ENCODE measurements at places on chromosomes 13 and 19.

- DNase-seq = no peak
Observed at GRCh38 chr19:560121-560520, 12.3 kb upstream of the BSG start.

DNA sequence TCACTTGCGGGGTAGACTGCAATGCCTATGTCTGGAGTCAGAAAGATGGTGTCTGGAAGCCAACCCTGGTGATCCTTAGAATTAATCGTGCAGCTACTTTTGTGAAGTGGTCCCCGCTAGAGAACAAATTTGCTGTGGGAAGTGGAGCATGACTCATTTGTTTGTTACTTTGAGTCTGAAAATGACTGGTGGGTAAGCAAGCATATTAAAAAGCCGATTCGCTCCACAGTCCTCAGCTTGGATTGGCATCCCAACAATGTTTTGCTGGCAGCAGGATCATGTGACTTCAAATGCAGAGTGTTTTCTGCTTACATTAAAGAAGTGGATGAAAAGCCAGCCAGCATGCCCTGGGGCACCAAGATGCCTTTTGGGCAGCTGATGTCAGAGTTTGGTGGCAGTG, 9.5 kb upstream of the ERVV-1 start:
- no peak for DNase-seq

- no peak for DNase-seq
Observed at GRCh38 chr13:99154064-99154463, 46.6 kb upstream of the UBAC2 start.

DNA sequence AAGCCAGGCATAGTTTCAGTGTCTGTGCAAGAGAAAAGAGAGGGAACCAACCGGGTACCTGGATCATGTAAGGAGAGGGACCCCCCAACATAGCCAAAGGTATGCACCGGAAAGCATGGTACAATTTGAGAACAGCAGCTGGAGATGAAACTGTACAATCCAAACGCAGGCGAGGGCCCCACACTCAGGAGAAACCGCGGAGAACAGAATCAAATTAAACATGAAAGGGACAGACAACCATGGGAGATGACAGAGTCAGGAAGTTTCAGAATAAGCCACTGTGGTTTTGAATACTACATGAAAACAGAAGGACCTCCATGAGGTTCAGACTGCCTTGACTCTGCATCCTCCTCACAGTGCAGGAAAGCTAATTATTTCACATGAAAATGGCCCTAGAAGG, 62.9 kb upstream of the SPATA13 start:
- DNase-seq = no peak

- no peak for DNase-seq
Observed at GRCh38 chr13:99320693-99321481, 13.7 kb upstream of the GPR183 start.

DNA sequence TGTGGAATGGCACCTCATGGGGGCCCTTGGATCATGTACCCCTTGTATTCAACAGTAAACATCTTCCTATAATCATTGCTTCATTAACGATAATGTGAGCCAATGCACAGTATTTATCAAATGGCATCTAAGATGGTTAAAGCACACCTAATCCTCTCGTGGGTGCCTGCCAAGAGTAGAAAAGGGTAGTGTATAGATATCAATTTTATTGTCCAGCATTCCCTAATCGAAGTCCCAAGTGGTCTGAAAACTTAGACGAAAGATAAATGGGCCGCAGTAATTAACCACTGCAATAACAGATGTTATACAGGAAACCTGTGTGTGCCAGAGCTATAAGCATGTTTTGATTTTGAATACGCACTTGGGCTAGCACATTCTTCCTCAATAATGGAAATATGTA, 667 bp upstream of the MBNL2 start:
- DNase-seq = no peak
